GM12891 (cell line): ENCODE measurements at places on chromosomes 12 and 14.

- DNase-seq = no peak
Measured at GRCh38 chr12:1059162-1059561, 68.1 kb downstream of the ERC1 start.

DNA sequence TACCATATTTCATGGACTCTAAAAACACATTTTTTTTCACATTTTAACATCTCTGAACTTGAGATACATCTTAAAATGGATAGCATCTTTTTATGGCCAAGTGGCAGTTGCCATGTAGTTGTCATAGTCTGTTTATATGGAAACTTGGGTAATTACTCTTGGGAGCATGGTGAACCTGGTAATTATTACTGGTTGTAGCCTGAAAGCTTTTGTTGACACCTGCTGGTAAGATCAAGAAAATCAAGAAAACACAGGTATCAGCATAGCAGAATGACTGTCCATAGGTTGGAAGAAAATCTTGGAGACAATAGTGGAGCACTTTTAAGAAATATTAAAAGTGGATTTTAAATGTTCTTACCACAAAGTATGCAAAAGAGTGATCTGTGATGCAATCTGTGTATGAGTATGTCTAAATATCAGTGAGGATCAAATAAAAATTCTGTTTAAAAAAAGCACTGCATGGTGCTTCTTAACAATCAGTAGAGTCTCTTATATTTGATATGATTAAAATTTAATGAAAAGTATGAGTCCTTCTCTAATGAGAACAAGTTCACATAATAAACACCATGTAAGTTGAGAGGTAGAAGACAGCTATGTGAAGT lies 44.2 kb downstream of the TTC8 start:
- DNase-seq = peak; percentile 1

- DNase-seq = no peak
Measured at GRCh38 chr14:75147423-75148071, 20.7 kb upstream of the NEK9 start.

GRCh38 chr12:69509904-69510827 lies 40.0 kb downstream of the FRS2 start:
- no peak for DNase-seq

DNA sequence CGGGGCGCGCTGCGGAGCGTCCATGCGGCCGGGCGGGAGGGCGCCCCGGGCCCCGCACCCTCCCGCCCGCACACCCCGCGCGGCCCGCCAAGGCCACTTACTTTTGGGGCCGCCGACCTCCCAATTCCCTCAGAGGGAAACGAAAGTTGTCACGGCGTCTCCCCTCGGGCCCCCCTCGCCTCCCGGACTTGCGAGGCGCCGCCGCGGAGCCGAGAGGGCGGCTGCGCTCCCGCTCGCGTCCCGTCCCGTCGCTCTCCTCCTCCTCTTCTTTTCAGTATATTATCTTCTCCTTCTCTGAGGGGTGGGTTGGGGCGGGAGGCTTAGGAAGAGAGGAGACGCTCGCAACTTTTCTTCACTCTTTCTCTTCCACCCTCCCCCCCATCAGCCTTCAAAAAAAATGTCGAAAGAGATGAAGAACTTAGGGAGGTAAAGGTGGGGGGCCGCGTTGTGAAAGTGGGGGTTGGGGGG lies 613 bp downstream of the DUSP16 start:
- DNase-seq = no peak

- no peak for DNase-seq
Measured at GRCh38 chr12:107522692-107523477, 162.7 kb upstream of the PWP1 start.

GRCh38 chr12:639988-640387 lies 23.3 kb downstream of the NINJ2 start:
- no peak for DNase-seq

GRCh38 chr12:106192659-106193393 lies 54.1 kb upstream of the NUAK1 start:
- DNase-seq = no peak

- DNase-seq = no peak
Measured at GRCh38 chr14:72810201-72810600, 83.7 kb downstream of the DPF3 start.

GRCh38 chr12:30961030-30961429 lies 34.5 kb downstream of the TSPAN11 start:
- no peak for DNase-seq

DNA sequence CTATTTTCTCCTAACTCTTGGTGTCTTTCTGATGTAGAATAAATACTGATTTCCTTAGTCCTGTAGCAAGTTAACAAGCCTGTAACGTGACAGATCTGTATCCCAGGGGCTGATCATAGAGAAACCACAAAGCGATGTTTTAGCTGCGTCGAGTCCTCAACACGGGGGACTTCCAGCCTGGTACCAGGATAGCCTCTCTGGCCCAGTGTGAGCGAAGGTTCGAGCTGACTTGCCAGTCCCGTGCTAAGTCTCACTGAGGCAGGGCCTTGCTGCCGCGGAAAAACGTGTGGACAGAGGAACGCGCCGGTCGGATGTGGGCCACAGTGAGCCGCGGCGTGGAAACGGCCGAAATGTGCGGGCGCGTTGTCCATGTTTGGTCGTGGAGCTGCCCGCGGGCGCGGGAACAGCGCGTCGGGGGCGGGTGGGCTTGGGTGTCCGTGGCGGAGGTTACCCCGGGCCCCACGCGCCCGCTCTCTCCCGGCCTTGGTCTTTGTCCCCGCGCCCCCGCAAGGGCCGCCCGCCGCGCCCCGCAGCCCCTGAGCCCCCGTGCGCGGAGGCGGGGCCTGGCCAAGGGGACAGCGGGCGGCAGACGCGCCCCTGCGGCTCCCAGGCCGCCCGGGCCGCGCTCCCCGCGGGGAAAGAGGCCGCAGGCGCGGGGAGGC lies 531 bp upstream of the EML1 start:
- DNase-seq = no peak

DNA sequence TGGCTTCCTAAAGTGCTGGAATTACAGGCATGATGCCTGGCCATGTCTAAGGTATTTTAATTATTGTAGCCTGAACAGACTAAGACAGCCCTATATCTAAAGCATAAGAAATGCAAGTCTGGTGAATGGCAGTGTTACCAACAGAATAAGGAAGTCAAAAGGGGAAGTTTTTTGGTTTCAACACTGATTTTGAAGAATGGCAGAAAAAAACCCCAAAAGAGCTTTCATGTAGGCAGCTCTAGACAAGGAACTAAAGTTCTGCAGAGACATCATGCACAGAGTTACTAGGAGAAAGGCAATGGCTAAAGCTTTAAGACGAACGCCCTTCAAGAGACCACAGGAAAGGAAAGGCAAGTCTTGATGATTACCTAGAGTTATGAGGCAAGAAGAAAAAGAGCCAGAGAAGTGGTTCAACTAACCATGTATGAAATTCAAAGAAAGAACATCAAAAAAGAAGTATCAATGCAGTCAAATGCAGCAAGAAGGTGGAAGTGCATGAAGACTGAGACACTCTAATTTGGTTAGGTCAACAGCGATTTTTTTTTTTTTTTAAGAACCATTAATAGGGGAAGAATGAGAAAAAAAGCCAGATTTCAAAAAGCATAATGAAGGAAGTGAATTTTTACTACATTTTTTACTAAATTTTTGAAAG lies 50.8 kb downstream of the RPS6KA5 start:
- DNase-seq = peak; percentile 25

DNA sequence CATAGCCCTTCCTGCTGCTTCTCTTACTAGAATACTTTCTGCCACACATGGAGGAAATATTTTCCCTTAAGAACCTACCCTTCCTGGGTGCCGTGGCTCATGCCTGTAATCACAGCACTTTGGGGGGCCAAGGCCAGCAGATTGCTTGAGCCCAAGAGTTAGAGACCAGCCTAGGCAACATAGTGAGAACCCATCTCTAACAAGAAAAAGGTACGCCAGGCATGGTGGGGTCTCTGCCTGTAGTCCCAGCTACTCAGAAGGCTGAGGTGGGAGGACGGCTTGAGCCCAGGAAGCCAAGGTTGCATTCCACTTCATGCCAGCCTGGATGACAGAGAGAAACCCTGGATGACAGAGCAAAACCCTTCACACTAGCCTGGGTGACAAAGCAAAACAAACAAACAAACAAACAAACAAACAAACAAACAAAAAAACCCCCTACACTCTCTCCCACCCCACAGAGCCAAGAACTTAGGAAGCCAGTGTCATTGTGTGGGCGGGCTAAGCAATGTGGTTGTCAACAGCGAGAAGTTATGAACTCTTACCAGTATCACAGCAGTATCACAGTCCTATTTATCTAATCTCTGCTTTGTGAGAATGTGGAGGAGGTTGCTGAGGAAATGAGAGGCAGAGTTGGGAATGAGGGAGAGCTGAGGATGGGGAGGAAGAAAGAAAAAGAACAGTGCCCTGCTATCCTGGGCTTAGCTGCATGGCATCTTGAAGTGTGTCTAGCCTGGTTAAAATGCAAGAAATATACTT lies 53.8 kb upstream of the CLEC14A start:
- DNase-seq = no peak

DNA sequence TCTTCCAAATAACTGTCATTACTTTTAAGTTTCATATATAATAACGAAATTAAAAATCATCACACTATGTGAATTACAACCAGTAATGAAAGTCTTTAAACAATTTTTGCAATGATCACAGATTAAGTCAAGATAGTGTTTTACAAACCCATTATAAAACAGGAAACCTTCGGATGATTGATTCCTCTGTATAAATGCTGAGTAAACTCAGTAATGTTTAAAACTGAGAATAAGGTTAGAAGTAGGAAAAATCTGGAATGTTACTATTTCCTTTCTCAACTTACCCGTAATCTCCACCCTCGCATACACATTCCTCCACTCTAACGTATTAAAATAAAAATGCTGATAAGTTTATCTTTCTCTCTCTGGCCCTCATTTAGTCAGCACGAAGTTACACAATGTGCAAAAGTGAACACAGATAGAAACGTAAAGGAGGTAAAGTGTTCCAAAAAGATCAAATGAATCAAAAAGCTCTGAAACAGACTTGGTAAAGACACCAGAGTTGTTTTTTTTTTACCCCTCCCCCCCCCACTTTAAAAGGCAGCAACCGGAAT lies 1.6 kb downstream of the ZFC3H1 start:
- DNase-seq = no peak

DNA sequence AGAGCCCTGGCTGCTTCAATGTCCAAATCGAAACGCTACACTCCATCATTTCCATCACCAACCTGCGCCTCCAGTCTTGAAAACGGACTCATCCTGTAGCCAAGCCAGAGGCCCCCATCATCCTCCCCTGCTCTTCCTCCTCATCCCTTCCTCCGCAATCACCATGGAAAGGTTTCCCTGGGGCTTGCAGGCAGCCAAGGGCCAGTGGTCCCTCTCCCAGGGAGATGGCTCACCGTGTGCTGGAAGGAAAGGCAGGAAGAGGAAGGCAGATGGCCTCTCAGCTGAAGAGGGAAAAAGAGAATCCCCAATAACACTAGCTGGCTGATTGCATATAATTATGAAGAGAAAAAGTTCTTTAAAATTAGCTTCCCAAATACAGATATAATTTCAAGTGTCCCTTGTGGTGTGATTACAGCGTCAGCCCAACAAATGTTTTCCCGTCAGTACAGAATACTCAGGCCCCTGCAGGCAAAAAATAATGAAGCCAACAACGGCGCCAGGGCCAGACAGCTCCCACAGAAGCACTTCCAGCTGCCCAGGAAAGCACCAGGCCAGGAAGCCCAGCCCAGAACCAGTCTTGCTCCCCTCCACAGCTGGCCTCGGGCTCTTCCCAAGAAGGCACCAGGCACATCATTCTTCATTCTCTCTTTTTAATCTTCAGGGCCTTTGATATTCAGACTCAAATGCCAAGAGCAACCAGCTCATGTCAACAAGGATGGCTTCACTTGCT lies 24.7 kb downstream of the ITPK1 start:
- DNase-seq = no peak

DNA sequence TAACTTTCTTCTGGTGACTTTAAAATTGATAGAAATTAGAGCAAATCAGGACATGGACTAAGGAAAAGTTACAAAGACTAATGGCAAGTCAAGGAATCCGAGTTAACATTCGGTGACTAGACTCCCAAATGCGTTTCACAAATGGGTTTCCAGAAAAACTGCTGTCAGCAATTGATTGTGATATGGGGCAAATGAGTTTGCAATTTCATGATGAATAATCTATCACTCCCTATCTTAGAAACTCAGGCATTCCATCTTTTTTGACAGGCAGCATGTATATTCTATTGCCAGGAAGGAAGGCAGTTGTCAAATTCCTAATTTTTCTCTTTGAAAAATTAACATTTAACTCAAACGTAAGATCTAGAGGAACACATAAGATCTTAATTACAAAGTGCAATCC lies 40.5 kb upstream of the PLXNC1 start:
- DNase-seq = no peak

- DNase-seq = no peak
Measured at GRCh38 chr12:41333974-41334373, 145.9 kb downstream of the PDZRN4 start.

DNA sequence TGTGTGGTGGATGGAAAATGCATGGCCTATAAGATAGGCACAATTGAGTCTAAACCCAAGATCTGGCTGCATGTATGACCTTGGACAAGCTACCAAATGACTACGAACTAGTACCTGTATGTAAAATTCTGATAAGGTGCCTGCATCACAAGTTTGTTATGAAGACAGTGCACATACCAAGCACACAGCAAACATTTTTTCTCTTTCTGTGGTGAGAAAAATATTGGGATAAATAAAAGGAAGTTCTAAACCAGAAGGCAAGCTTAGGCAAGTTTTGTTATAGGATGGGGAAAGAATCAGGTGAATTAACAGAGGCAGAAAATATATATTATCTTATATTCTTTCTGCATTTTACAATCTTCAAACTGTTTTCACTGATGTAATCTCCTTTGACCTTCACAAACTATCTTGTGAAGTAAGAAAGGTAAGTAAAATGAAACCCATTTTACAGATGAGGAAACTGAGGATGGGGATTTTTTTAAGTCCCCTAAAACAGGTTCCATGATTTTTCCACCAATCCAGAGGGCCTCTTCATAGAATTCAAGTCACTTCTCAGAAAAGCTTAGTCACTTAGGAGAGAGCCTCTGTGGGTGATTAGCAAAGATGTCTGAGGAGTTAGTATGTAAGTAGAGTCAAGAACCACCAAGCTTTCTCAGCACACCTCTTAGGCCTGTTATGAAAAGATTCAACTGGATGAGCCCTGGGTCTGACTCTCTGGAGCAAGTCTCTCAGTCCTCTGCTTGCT lies 132.0 kb upstream of the RAP1B start:
- DNase-seq = no peak
